ENCODE measurements at places on chromosomes 6 and 20.

- no peak for DNase-seq
Measured at GRCh38 chr6:85494547-85495536, 45.0 kb downstream of the NT5E start.

- DNase-seq: no peak
Measured at GRCh38 chr6:25682324-25682723, 30.3 kb downstream of the SCGN start.

- no peak for DNase-seq
Measured at GRCh38 chr20:59160389-59161115, 3.1 kb upstream of the ZNF831 start.

DNA sequence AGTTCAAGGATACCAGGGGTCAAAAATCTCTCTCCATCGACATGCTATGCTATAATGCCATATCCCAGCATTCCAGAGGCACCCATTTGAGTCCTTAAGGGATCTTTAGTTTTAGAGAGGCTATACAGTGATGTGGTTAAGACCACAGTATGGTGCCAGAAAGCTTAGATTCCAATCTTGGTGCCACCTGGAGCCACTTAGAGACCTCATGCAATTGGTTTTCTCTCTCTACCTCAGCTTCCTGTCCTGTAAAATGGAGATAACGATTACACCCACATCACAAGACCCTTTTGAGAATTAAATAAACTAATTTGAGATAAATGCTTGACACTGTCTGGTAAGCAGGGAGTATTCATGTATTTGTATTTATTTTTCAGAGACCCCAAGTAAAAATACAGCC, 39.0 kb downstream of the PLAGL1 start:
- no peak for DNase-seq
